ENCODE measurements at places on chromosomes 6 and 20. TPM values are rescaled to one million over a fixed set of nuclear protein-coding genes. Genes with fewer than 3 reads are reported as not detected.

IL22RA2 gene
- total RNA-seq = not detected

DNAH8 gene
- not detected for total RNA-seq

GRCh38 chr6:168636147-168637004, 195.4 kb downstream of the SMOC2 start:
- DNase-seq = no peak
- H3K4me3 ChIP-seq = no peak overlapping the region
- H3K27ac ChIP-seq = no peak overlapping the region
- H3K4me1 ChIP-seq = no peaks in the 10 kb centered on the region
- H3K27me3 ChIP-seq = peaks cover 9% of the 10 kb centered on the region

GRCh38 chr20:24935140-24935539, 13.9 kb upstream of the CST7 start:
- H3K4me3 ChIP-seq = no peak overlapping the region
- H3K27me3 ChIP-seq = no peaks in the 10 kb centered on the region
- DNase-seq = no peak
- peaks cover 28% of the 10 kb centered on the region for H3K4me1 ChIP-seq
- H3K36me3 ChIP-seq = no peaks in the 10 kb centered on the region
- H3K27ac ChIP-seq = no peak overlapping the region

Data from activated CD8-positive, alpha-beta T cell treated with anti-CD3 and anti-CD28 coated beads for 36 hours (primary cell).